ENCODE measurements at places on chromosomes 3 and 15. TPM values are rescaled to one million over a fixed set of nuclear protein-coding genes. Genes with fewer than 3 reads are reported as not detected.
A peak's percentile ranks its signal among the peaks of the same experiment; 100 is the strongest.

Gene PHLDB2
- 33.8 TPM for total RNA-seq

GRCh38 chr3:27089645-27090044, 279.5 kb downstream of the NEK10 start:
- DNase-seq = no peak

Gene PYGO1
- total RNA-seq = 0.22 TPM

DNA sequence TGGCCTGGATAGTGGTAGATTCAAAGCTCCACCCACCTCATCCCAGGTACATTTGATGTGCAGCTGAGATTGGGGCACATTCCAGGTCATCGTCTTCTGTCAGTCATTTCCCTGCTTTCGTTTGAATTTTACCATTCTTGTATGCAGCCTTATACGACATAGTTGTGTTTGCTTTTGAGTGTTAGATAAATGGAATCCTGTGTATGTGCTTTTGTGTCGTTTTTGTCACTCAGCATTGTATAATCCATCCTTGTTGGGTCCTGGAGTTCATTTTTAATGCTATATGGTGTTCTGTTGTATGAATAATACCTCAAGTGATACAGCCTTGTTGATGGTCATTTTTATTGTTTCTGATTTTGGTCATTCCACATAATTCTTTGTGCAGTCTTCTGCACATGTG, 7.3 kb downstream of the RCCD1 start:
- DNase-seq = no peak

- no peak for DNase-seq
Observed at GRCh38 chr15:63277893-63278456, 570 bp downstream of the APH1B start.

DNA sequence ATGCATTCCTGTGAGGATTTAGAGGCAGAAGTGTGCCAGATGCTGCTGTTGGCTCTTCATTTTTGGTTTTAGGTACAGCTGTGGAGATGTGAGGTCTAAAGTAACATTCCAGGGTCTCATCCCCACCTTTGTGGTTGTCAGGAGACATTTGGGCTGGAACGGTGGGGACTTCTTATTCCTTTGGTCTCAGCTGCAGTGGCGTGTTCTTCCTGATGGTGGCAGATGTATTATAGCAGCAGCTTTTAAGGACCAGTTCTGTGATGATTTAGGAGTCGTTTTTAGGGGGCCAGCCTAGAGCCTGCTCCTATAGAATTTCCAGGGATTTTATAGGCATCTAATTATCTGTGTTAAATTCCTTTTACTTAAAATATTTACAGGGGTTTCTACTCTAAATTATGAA, 221.0 kb upstream of the EOMES start:
- DNase-seq = no peak

Gene CATSPER2
- total RNA-seq = 0.81 TPM

Gene SAMD7
- total RNA-seq = not detected

Gene ACP3
- total RNA-seq = not detected

Gene SNTN
- total RNA-seq = not detected

Gene FAM107A
- 0.33 TPM for total RNA-seq

Gene PDE12
- total RNA-seq = 12.3 TPM

DNA sequence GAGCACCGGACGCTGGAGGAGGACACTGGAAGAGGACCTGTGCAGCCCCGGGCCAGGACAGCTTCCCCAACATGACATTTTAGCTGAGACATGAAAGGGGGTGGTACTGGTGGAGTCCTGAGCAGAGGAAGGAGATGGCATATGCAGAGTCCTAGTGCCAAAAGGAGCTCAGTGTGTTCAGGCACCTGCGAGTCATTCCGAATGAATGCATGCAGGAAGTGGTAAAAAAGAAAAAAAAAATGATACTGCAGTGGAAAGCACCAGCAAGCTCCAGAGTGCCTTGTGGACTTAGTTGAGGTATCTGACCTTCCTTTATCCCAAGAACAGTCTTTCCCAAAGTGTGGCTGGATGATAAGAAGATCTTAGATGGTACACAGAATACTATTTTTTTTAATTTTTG, 6.6 kb upstream of the ZNF148 start:
- DNase-seq = no peak

- DNase-seq = no peak
Observed at GRCh38 chr3:69384326-69384725, 1.6 kb downstream of the FRMD4B start.

Gene CAMKV
- total RNA-seq = not detected

Gene PLSCR4
- 44.9 TPM for total RNA-seq

Gene OTOL1
- not detected for total RNA-seq

Gene IGF2BP2
- total RNA-seq = 0.99 TPM

DNA sequence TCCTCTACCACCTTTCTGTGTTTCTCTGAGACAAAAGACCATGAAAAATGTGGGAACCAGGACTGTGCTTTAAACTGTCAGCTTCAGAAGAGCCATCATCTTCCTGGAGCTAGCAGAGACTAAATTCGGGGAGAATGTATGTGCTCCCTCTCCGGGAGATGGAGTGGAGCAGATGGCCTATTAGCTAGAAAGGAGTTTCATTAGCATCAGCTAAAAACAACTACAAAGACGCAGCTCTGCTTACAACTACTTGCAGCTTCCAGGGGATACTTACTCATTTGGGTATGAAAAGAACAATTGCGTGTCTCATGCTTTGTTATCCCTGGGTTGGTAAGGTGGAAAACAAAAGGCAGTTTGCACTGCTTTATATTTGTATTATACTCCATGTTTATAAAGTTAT, 159.6 kb downstream of the MFSD1 start:
- no peak for DNase-seq

- no peak for DNase-seq
Observed at GRCh38 chr3:35654476-35654875, 15.2 kb downstream of the ARPP21 start.

Gene TMEM89
- not detected for total RNA-seq

Gene MUSTN1
- total RNA-seq = 0.59 TPM

Gene ZNF860
- 0.17 TPM for total RNA-seq

- DNase-seq = no peak
Observed at GRCh38 chr3:21839176-21839575, 88.2 kb upstream of the ZNF385D start.

Gene RLBP1
- total RNA-seq = not detected

Gene TUSC7
- total RNA-seq = not detected

- DNase-seq = no peak
Observed at GRCh38 chr3:194279701-194280360, 71.3 kb downstream of the CPN2 start.

GRCh38 chr3:71987828-71988227, 202.9 kb upstream of the PROK2 start:
- no peak for DNase-seq

Gene TGM5
- total RNA-seq = not detected

Gene CMTM7
- 5.0 TPM for total RNA-seq

DNA sequence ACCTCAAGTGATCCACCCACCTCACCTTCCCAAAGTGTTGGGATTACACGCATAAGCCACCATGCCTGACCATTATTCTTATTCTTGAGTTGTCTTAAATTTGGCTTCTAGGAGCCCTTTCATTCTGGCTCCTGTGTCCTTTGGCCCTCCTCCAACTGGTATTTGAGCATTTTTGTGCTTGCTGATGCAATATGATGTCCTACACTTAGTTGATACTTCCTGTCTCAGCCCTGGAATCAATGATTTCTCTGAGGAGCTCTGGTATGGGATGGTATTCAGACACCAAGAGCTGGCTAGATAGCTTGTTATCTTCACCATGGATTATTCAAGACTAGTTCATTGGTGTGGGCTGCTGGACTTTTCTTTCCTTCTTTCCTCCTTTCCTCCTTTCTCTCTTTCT, 25.4 kb downstream of the ZNF621 start:
- no peak for DNase-seq

- DNase-seq = peak; percentile 82
Observed at GRCh38 chr15:76190751-76191538, 120.3 kb downstream of the ETFA start.

GRCh38 chr15:73361337-73361736, 7.4 kb downstream of the HCN4 start:
- DNase-seq = no peak

DNA sequence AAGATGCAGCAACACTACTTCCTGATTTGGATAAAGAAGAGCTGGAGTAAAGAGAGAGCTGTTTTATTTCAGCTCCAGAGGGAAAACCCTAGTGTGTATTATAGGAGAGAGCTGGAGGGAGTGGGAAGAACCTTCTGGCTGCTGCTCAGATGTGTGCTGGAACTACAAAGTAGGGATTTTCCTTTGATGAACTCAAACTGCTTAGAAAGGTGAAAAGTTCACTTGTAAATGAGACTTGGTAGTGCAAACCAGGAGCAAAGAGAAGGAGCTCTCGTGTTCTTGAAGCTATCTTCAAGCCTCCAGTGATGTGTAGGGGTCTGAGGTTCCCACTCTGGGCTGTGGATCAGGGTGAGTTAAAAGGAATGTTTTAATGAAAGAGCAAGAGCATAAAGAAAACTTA, 110.4 kb downstream of the EDEM1 start:
- no peak for DNase-seq

DNA sequence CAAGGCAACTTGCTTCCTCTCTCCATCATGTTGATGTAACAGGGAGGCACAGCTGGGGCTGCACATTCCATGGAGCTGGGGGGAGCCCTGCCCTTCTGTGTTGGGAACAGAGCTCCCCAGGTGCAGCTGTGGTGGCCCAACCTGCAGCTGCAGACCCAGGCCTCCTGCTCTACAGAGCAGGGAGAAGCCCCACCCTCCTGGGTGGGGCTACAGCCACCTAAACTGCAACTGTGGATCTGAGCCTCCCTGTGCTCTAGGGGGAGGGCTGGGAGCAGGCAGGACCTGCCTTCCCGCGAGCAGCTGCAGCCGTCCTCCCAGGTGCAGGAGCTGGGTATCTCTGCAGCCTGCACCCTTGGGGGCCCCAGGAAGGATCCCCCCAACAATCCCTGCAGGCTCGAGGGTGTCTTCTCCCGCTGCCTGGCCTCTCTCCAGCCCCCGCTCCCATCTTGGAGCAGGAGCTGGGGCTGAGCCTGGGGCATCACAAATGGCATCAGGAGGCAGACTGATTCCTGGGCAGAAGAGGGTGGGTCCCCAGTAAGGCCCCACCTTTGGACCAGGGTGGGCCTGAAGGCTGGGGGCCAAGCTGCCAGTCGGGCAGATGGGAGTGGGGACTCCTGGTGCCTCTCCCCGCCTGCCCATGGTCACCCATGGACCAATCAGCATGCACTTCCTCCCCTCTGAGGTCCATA, 7.4 kb downstream of the LRRC58 start:
- no peak for DNase-seq

GRCh38 chr15:95826412-95827195, 503.9 kb upstream of the NR2F2 start:
- no peak for DNase-seq

Gene CCR3
- not detected for total RNA-seq

DNA sequence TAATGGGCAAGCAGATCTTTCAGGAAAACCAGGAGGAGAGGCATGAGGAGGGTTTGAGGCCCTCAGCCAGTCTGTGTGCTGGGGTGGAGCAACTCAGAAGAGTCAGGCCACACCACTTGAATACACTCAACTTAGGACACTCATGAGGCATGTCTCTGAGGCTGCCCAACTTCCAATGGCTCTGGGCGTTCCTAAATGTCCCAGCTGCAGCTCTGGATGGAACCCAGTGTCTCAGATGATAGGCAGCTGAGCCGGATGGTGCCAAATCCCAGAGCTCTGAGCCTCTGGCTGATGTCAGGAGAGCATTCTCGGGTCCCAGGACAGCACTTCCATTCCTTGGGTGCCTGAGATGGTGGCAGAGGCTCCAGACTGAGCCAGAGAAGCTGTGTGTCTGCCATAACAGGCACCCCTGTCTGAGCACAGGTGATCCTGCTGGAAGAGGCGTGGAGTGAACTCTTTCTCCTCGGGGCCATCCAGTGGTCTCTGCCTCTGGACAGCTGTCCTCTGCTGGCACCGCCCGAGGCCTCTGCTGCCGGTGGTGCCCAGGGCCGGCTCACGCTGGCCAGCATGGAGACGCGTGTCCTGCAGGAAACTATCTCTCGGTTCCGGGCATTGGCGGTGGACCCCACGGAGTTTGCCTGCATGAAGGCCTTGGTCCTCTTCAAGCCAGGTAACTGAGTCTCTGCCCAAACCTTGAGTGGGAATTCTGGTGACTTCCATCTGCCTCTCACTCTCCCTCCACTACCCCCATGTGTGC, 2.8 kb downstream of the NR2E3 start:
- no peak for DNase-seq

DNA sequence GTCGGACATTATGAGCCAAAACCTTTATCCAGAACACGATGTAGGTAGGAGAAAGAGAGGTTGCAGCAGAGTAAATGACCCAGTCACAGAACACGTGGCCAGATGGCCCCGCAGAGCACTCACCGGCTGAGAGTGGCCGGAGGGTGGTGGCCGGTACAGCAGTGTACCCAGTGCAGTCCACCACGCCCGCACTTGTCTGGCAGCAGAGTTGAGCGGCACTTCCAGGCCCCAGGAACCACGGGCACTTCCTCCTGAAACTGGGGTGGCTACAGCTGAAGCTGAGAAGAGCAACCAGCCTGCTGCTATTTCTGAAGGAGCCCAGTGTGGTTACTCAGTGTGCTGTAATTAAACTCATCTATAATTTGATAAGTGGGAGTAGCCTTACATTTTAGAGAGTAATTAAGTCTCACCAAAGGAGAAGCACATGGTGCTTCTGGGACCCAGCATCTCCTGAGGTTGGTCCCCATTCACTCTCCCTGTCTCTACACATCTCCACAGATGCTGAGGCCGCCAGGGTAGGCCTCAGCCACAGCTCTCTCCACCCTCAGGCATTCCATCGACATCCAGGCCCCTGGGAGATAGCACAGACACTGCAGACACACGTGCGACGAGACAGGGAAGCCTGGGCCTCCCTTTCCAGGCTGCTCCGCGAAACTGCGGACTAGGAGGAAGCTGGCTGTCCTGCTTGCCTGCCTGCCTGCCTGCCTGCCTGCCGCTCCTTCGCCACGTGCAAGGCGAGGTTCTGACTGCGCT, 49.8 kb downstream of the BDH1 start:
- DNase-seq = no peak

- no peak for DNase-seq
Observed at GRCh38 chr3:127483005-127483641, 107.4 kb downstream of the TPRA1 start.

Gene MEIS2
- total RNA-seq = 18.0 TPM

GRCh38 chr3:128794770-128795649, 69.0 kb downstream of the RAB7A start:
- peak; percentile 37 for DNase-seq

GRCh38 chr15:29128671-29129070, 141.0 kb downstream of the NSMCE3 start:
- DNase-seq = peak; percentile 17

Gene SV2B
- not detected for total RNA-seq

Gene DNAH12
- total RNA-seq = 0.20 TPM

DNA sequence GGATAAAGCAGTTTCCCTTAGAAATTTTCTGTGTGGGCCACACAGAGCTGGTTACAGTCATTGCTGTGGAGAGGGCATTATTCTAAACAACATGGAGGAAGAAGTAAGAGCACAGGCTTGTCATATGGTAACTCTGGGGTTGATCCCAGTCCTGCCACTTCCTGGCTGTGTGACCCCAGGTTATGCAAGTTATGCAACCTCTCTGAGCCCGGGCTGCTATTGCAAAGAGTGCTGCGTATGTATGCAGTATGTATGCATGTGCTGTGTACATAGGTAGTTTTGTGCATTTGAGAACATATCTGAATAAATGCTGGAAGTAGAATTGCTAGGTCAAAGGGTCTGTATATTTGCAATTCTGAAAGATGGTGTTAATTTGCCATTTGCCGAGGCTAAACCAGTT, 9.2 kb downstream of the SPSB4 start:
- DNase-seq = no peak

GRCh38 chr15:36075333-36075732, 504.1 kb upstream of the CDIN1 start:
- no peak for DNase-seq

- peak; percentile 49 for DNase-seq
Observed at GRCh38 chr15:61227950-61228936, 859 bp downstream of the RORA start.

Gene PIERCE2
- total RNA-seq = 0.51 TPM

Data from right lobe of liver (tissue), 6 donors.